ENCODE measurements at places on chromosomes 4 and X.

- no peak for DNase-seq
Observed at GRCh38 chrX:21968333-21968732, 27.8 kb downstream of the SMS start.

- no peak for DNase-seq
Observed at GRCh38 chr4:120445186-120445585, 378.5 kb upstream of the MAD2L1 start.

DNA sequence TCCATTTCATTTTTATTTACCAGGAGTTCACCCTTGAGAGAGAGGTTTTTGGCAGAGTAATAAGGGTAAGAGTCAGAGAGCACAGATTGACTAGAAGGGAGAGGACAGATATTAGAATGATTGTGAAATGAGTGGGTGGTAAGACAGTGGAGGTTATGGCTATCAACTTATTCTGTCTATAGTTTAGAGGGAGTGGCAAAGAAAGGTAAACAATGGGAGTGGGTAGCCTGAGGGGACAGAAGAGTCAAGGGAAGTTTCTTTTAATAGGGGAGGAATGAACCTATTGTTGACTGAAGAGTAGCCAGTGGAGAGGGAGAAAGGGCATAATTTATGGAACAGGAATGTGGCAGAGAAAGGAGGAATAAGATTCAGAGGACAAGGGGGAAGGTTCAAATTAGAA lies 186.5 kb upstream of the NRK start:
- no peak for DNase-seq

DNA sequence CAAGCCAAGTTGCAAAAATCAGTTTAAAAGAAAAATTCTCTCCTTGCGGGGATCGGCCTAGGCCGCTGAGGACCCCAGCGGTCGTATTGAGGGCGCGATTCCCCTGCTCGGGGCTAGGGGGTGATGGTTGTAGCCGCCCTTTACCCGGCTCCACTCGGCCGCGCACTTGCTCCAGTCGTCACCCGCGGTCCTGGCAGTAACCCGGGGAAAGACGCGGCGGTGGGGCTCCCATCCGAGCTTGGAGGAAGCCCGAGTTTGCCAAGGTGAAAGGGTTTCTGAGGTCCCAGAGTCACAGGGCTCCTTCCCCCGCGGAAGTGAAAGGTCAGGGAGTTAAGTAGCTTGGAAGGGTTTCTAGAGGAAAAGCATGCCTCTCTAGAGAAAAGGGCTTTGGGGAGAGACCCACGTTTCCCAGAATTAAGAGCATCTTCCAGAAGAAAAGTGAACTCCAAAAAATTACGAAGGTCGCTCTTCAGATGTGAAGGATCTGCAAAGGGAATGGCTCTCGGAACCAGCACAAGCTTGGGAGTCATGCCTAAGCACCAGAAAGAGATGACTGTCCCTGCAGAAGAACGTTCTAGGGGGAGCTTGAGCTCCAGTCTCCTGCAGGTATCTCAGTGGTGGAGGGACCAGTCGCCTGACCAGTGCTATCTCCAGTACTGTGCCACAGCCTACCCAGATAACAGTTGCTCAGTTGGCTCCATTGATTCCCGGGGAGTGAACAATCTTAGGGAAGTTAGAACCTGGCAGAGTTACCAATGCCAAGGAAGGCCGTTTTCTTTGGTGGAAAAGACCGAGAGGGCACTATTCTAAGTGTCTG lies 875 bp downstream of the LAP3 start:
- no peak for DNase-seq

- no peak for DNase-seq
Observed at GRCh38 chrX:47360423-47361179, 9.8 kb upstream of the ZNF157 start.

DNA sequence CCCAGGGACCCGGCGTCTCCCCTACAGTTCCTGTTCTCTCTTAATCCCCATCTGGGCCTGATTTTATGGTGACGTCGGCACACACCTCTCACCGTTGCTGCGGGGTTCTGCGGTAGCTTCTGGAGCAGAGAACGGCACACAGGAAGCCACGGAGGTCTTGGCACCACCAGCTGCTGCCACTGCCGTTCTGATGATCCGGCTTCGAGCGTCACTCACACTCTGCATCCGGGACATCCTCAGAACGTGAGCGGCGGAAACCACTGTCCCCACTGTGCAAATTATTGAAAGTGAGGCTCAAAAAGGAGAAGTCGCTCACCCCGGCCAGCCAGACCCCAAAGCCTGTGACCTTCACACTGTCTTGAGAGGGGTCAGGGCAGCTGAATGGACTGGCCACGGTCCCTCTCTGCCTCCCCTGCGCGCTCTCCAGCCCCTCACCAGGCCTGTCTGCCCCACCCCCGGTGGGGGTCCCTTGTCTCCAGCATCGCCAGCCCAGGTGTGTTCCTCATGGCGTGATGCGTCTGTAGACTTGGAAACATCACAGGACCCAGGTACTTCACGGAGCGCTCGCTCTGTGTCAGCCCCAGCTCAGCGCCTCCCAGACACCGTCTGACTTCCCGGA lies 201.1 kb downstream of the AFAP1 start:
- DNase-seq: no peak

GRCh38 chr4:2650276-2650675 lies 105.9 kb downstream of the TNIP2 start:
- DNase-seq: no peak
